Colonic mucosa (tissue), 4 donors: ENCODE measurements at places on chromosomes 6 and 20. TPM values are rescaled to one million over a fixed set of nuclear protein-coding genes. Genes with fewer than 3 reads are reported as not detected.

The PPARD gene
- 41.8 TPM for total RNA-seq

DNA sequence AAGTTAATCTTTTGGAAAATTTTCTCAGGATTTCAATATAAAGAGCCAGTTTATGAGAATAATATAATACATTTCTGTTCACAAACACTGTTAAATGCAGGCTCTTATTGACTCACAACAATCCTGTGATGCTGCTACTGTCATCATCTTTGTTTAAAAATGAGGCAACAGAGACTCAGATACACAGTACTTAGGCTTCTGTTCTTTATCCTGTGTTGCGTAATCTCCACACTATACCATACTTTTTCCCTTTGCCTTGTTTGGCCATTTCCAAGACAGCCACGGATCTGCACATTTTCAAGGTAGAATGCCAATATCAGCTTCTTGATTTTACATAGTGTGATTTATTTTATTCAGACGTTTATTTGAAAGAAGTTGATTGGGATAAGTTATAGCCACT is 699.0 kb upstream of the CITED2 start:
- DNase-seq: no peak

GRCh38 chr6:137799950-137800568 is 67.0 kb upstream of the TNFAIP3 start:
- peak; percentile 71 for DNase-seq

DNA sequence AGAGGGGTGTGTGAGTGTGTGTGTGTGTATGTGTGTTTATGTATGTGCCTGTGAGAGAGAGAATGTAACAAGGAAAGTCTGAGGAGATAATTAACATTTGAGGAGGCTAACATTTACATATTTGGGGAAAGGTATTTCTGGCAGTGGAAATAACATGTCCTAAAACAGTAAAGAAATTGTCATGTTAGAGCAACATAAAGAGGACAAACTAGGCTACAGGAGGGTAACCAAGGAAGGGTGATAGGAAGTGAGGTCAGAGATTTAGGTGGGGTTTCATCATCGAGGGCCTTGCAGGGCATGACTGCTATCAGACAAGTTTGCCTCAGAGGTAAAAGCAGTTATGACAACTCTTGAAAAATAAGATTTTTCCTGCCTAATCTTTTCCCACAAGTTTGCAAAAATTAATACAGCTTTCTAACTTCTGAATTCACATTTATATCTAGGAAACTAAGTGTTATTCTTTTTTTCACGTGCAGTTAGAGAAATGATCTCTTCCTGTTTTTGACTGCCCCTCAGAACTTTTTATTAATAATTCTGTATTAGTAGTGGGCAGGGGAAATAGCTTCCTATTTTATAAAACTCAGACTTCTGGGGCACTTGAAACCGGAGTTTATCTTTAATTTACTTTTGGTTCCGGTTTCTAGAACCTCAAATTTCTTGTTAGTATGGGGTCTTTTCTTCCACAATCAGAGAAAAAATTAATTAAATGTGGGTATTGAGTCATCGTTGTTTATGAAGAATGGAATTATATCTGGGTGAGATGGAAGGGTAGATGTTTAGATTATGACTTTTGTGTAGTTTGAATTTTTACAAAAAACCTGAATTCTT is 30.5 kb upstream of the RHAG start:
- DNase-seq: no peak

DNA sequence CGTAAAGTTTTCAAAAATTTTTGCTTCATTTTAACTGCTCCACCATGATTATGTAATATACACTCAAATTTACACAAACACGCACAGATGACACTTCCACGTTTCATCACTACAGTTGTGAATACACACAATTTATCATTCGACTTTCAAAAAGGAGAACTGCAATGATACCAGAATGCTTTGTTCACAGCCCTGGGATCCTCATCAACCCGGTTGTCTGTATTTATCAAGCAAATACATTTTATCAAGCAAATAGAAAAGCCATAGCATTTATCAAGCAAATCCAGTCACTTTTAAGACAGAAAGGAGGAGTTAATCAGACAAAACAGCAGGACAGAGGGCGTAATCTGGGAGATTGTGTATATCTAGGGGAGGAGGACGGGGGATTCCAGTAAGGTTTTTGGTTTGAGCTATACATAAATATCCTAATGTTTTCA is 20.3 kb upstream of the ABT1 start:
- no peak for DNase-seq

GRCh38 chr20:48745330-48745729 is 82.5 kb downstream of the PREX1 start:
- DNase-seq: no peak

GRCh38 chr6:154399097-154399496 is 42.5 kb upstream of the IPCEF1 start:
- no peak for DNase-seq

DNA sequence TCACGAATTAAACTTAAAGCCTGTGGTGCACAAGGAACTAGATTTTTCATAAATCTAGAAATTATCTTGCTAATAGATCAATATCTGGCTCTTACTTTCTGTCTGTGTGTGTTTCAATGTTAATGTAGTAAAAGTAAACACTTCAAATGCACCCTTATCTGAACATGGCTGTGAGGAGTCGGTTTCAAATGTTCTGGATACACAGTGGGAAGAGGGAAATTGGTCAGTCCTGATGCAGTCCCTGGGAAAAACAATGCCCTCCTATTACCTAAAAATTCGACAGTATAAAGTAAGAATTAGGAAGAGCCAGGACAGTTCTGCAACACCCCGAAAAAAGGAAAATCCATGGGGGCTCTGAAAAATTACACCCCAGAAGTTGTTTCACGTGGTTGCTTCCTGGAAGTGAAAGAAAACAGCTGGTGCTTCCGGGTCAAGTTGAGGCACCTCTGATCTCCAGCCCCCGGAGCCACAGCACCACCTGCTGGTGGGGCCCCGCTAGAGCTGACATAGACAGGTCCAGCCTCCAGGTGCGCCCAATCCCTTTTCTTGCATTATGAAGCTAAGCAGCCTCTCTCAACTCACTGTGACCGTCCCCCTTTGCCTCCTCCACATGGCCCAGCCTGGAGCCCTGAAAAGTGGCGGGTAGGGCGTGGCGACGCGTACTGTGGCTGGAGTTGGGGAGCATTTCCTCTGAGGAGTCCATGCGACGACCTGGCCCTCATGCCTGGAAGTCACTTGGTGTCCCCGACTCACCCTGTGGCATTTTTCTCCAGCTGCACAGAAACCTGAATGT is 8.3 kb downstream of the SEMG2 start:
- peak; percentile 88 for DNase-seq

The METTL24 gene
- 3.5 TPM for total RNA-seq

DNA sequence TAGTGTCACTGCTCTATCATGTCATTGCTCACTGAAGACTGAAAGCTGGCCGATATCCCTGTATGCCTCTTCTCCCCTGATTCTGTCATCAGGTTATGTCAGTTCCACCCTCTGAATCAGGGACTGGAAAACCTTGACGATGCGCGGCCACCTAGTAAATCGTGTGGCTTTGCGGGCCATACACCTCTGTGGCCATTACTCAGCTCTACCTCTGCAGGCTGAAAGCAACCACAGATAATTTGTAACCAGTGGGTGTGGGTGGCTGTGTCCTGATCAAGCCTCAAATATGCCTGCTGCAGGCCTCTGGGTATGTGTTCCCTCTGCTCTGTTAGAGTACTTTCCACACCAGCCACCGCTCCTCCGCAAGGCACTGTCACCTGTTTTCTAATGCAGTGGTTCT is 105.2 kb downstream of the GMPR start:
- DNase-seq: no peak

The TCP11 gene
- not detected for total RNA-seq

GRCh38 chr20:49469060-49469459 is 13.4 kb downstream of the KCNB1 start:
- no peak for DNase-seq

GRCh38 chr6:11714116-11714797 is 64.3 kb downstream of the ADTRP start:
- DNase-seq: peak; percentile 10

DNA sequence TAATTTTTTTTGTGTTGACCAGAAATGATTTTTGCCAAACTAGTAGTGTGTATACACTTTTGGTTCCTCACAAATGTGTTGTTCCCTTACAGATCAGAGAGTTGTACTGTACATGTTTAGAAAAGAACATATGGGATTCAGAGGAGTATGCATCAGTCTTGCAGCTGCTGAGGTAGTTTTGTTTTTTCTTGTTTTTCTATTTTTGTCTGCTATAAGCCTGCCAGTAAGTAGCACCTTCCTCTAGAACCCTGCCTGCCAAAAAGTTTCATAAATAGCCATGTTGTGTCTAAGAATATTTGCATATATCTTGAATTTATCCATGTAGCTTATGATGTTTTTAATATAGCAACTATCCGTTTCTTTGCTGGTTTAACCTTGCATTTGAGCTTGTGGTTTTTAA is 46.4 kb downstream of the ORC3 start:
- no peak for DNase-seq

The HLA-DQA1 gene
- 13.5 TPM for total RNA-seq

The MAS1 gene
- not detected for total RNA-seq

The GRM4 gene
- total RNA-seq: 0.07 TPM

- no peak for DNase-seq
Observed at GRCh38 chr6:37061157-37061804, 55.8 kb downstream of the FGD2 start.

The DEFB132 gene
- not detected for total RNA-seq

DNA sequence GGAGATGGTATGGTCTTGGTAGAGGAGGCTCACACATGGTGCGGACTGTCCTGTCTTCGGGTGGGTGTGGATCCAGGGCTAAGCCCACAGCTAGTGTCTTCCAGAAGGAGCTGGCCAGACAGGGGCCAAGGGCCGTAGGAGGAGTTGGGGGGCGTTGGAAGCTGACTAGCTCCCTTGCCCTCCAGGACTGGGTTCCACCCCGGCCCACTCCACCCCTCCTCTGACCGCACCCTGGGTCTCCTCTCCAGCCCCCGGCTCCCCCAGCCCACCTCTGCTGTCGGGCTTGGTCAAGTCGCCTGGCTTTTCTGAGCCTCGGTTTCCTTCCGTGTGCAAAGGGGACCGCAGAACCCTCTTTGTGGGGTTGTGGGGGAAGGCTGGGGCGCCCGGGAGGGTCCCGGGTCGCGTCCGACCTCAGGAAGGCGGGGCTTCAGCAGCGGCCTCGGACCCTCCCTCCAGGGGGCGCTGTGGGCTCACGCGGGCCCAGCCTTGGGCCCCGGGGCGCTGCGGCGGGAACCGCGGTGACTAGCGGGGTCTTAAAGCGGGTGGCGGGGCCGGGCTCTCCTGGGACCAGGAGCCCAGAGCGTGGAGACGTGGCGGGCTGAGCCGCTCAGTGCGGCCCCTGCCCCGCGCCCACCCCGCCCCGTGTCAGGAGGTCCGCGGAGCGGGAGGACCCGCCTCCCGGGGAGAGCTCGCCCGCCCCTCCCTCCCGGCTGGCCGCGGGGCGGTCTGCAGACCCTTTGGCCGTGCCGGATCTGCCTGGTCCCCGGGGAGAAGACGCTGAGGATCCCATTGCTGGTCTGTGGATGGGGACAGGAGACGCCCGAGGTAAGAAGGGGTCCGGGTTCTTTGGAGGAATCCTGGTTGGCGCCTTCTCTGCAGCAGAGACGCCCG is 5.4 kb downstream of the NPBWR2 start:
- no peak for DNase-seq

DNA sequence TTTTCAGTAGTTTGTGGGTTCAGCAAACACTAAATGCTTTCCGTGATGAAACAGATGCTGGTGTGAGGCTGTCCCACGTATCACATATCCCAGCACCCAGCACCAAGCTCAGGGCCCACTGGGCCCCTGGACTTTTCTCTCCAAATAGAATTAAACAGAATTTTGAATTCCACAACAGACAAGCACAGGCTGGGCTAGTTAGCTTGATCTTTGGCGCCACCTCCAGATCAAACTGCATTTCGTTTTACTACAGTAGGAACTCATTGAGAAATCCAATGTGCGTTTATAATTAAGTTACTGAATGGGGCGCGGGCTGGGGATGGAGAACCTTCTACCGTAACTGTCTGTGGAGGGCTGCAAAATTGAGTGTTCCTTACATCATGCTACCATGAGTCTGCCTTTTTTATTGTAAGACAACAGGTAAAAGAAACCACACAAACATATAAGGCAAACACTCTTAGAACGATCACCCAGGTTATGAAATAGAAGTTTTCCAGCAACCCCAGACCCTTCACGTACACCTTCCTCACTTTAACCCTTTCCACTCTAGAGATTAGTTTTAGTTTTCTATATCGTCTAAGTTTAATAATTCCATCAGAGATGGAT is 107.8 kb downstream of the ZFP64 start:
- peak; percentile 57 for DNase-seq

DNA sequence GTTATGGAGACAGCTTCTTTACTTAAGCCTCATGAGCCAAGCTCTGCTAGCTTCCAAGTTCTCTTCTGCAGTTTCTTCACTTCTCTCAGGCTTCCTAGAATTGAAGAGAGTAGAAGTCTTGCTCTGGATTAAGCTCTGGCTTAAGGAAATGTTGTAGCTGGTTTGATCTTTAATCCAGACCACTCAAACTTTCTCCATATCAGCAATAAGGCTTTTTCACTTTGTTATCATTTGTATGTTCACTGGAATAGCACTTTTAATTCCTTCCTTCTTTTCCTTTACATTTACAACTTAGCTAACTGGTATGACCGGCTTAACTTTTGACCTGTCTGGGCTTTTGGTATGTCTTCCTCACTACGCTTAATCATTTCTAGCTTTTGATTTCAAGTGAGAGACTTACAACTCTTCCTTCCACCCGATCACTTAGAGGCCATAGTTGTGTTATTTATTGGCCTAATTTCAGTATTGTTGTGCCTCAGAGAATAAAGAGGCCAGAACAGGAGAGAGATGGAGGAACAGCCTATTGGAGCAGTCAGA is 236.6 kb upstream of the BMP2 start:
- DNase-seq: no peak

The LPA gene
- total RNA-seq: not detected

DNA sequence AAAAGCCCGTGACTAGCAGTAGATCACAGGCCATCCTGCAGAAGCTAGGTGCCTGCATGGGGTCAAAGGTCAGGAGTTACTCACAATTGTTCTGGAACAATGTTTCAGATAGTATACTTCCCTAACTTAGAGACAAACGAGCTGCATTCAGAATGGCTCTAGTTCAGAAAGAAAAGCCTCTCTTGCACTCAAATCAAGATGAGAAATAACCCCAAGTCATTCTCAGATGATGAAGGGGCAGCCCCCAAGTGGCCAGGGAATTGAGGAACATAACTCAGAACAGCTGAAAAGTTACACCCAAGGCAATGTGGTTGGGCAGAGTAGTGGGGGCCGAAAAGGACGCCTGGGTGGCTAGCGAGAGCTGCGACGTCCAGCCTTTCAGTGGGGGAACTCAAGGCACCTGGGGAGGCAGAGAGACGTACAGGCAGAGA is 27.8 kb downstream of the FYN start:
- no peak for DNase-seq

- DNase-seq: no peak
Observed at GRCh38 chr6:135104199-135104598, 49.6 kb upstream of the HBS1L start.

DNA sequence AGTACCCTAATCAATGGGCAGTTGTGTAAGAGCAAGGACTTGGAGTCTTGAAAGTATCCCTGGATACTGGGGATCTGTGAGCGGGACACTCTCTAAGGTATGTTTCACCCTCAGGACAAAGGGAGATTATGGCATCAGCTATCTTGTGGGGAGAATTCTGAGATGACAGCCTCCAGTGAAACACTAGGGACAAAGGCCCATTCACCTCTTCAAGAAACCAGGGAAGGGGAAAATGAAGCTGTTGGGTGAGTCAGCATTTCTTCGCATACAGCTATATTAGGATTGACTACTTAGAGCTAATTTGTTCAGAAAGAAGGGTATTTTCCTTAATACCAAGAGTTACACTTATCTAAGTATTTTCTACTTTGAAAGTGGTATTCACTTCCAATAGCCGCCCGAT is 35.9 kb downstream of the OPN5 start:
- DNase-seq: no peak
